NCI-H446 (cell line): ENCODE measurements at places on chromosomes 1 and 21.

DNA sequence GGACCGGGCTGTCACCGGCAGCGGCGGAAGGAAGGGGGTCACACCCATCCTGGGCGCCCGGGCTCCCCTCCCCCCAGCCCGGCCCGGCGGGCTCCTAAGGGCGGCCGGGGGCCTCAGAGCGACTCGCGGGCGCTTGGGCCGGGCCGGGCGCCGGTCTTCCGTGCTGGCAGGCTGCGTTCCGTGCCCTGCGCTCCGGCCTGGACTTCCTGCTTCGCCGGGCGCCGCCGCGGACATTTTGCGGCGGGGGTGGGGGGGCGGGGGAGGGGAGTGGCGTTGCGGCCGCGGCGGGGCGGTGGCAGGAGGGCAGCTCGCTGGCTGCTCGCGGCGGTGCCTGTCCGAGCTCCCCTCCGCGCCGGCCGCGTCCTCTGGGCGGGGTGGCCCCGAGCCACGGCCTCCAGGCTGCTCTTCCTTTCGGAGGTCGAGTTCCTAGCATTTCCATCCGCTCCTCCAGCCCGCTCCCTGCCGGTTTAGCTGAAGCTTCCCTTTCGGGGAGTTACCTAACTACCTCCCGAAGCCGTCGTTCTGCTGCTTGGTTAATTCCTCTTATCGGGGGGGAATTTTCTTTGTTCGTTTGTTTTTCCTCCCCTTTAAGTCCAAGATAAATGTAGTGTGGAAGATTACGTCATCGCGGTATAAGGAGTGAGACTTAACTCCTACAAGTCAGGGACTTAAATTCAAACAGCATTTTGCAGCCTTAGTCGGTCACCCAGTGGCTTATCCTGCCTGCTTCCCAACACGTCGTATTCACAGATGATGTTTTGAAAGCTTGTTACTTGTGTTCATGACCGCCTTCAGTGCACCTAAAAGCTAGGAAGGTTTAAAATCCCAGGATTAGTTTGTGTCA lies 730 bp downstream of the CDC42 start:
- peak; percentile 60 for DNase-seq

DNA sequence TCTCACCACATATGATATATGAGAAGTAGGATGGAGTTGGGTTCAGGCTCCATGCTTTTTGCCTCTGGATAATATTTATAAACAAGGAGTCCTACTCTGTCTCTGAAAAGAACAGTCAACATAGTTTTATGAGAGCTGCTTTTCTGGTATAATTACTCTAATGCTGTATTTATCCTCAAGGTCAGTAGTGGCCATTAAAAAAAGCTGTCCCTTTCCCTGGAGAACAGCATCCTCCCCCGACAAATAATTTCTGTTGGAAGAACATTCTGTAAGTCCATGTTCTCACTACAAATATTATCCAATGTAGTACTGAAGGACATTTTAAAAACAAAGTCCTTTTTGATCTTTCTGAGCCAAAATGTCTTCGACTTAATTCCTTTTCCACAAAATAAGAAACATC lies 9.0 kb upstream of the RGS5 start:
- DNase-seq: no peak

- no peak for DNase-seq
These were observed 42.4 kb downstream of the PLPPR4 start for GRCh38 chr1:99306644-99307043.

- DNase-seq: no peak
These were observed 388.1 kb upstream of the VAMP3 start for GRCh38 chr1:7382971-7383370.

DNA sequence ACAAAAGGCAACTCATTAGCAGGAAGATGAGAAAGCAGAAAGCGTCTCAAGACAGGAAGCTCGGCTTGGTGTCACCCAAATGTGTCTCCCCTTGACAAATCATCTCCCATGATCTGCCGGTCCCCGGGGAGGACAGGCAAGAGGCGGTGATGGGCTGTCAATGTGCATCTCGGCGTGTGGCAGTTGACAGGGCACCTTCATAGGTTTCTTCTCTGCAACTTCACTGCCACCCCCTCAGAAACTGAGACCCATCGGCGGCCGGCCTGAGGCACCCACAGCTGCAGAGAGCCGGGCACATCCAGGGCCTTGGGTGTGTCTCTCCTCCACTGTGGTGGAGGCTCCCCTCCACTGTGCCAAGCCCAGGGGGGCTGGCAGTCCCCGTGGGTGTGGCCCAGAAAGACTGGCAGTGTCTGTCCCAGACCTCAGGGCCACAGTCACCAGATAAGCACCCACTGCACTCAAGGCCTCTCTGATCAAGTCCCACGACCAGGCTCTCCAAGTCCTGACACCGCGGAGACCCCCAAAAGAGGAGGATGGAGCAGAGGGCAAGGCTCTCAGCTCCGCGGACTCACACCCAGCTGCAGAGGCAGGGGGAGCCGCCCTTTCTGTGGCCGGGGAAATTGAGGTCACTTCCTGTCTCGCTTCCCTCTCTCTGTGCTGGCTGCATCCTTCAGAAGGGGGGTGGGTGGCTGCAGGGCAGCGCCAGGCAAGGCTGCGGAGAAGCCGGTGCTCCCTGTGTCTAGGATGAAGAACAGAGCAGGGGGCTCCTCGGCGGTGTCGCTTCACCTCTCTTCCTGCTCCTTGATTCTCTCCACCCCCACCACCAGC lies 39.6 kb upstream of the LBR start:
- no peak for DNase-seq

DNA sequence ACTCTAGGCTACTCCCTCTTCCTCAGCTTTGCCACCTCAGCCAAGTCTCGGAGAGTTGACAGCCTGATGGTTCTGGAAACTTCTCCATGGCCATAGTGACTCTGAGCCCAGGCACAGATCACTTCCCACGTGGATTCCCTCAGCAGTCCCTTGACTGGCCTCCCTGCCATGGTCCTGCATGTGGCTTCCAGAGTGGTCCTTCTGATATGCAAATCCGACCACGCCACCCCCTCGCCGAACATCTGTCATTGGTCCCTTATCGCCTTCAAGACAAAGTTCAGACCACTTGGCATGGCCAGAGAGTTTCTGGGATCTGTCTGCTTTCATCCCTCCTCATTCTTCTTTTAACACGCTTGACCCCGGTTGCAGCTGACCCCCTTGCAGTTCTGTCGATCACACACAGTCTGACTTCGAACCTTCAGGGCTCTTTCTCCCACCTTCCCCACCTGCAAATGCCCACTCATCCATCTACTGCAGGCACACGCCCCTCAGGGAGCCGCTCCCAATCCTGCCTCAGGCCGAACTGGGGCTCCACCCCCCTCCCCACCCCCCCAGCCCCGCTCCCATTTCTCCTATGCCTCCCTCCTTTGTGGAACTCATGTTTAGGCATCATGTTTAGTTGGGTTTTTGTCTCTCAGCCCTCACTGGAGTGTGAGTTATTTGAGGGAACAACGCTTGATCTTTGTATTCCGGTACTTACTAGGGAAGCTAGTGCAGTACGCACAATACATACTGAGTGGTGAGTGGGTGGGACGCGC lies 29.0 kb downstream of the KIAA1614 start:
- DNase-seq: no peak

DNA sequence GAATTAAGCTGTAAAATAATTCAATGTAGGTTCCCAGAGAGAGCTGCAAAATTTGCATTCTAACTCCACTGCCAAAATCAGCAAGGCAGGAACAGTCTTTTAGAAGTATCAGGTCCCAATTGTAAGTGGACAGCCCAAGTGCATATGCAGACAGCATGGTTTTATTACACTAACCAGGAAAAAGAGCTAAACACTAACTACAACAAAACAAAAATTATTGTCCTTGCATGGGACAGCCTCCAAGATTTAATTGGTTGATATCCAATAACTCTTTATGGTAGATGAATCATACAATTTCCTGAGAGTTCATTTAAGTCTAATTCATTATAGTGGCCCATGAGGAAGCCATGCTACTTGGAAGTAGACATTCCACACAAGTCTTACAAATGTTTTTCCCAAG lies 154.3 kb upstream of the ZNF648 start:
- no peak for DNase-seq

DNA sequence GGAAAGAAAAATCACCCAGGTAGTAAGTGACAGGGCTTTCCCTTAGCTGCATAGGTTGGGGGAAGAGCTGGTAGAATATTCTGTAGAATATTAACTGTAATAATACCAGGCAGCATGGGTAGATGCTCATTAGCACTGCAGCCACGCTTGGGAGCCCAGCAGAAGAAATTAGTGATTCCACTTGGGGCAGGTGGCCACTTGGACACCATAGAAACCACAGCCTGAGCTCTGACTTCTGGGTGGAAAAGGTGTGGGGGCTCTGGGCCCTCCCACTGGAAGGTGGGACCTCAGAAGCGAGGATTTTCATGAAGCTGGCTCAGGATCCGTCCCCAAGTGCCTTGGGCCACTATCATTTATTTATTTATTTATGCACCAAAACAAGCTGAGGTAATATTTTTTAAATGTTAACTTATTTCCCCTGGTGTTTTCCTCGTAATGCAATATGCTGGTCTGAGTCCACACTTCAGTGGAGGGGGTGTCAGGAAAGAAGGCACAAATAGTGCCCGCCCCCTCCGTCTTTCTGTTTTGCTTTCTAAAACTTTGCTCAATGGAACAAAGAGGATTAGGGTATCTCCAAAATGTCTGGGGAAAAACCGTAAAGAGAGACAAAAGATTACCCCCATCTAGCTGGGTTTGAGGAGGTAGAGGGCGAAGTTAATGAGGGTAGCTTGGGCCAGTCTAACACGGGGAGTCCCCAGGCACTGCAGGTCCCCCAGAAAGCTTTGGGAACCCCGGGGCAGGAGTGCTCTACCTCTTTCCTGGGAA lies 75.2 kb upstream of the GADD45A start:
- DNase-seq: no peak

DNA sequence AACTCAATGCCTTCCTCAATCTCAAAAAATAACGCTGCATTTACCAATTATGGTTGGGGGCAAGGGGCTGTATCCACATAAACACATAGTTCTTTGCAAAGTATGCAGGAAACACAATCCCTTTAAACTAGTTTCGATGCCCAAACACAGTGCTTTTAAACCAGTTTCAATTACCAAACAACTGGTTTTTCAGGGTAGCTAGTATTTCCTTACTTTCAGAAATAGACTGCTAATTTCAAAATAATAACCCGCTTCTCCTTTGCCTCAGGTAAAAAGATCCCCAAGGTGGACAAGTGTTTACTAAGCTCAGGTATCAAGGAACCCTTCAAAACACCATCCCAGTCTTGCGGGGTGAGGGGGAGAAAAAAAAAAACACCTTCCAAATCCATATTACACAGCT lies 2.8 kb downstream of the SIPA1L2 start:
- DNase-seq: no peak

- peak; percentile 21 for DNase-seq
These were observed 84.5 kb upstream of the BCL10 start for GRCh38 chr1:85360730-85361493.

GRCh38 chr1:17438318-17439249 lies 893 bp downstream of the RCC2 start:
- peak; percentile 69 for DNase-seq

GRCh38 chr21:44039828-44040227 lies 27.7 kb downstream of the TRAPPC10 start:
- no peak for DNase-seq

DNA sequence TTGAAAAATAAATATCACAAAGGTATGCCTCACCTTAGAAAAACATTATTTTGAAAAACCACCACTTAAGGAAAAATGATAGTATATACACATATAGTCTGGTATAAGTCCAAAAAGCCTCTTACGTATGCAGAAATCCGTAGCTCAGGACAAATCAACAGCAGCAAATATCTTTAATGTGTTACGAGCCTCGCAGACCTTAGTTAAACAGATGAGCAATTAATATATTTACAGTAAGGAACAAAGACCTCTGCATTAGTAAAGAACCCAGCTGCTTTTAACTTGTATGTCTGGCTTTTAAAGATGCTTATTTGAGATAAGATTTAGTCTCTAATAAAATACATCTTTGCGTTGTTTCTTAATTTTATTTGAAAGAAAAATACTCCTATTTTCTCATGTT lies 79.9 kb upstream of the CHRM3 start:
- DNase-seq: no peak

DNA sequence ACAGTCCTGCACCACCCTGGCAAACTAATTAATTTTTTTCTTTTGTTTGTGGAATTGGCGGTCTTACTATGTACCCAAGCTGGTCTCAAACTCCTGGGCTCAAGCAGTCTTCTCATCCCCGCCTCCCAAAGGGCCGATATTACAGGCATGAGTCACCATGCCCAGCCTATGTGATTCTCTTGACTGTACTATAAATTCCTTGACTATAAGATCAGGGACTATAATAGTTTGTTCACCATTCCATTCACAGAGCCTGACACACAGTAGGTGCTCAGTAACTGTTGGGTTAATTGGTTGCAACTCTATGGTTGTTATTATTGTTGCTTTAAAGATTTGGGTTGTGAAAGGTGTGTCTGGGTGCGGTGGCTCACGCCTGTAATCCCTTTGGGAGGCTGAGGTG lies 17.2 kb downstream of the DAP3 start:
- DNase-seq: no peak

DNA sequence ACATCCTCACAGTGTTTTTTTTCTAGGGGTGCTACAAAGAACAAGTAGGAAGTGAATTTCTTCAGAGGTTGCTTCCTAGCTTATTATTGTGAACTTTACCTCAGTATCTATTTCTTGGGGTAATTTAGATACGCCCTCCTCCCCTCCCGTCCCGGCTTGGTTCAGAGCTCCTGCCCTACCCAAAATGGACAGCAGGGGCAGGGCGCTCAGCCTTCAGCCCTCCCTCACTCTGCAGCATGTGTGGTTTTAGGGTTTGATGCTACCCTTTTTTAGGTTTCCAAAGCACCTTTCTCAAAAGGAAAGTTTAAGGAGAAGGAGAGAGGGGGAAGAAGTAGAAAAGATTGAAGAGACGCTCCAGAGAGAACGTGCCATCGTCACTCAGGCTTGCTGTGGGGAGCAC lies 16.9 kb upstream of the POGK start:
- no peak for DNase-seq

DNA sequence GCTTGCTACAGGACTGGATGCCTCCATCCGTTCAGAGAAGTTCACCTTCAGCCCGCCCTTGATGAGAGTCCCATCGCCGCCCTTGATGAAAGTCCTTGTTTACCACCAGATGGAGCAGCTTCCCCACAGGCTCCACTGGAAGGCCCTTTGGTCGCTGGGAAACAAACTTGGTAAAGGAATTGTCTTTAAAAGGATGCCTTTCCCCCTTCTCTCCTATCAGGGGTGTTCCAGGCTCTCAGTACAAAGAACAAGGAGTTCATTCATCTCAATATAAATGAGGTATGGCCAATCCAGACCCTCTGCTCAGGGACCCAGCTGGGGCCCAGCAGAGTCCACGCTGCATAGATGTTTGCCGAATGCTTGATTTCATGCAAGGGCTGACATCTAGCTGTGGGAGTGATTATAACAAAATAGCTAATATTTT lies 50.8 kb downstream of the CAPN9 start:
- DNase-seq: no peak
